ENCODE measurements at places on chromosomes 4 and X.
A peak's percentile ranks its signal among the peaks of the same experiment; 100 is the strongest.

DNA sequence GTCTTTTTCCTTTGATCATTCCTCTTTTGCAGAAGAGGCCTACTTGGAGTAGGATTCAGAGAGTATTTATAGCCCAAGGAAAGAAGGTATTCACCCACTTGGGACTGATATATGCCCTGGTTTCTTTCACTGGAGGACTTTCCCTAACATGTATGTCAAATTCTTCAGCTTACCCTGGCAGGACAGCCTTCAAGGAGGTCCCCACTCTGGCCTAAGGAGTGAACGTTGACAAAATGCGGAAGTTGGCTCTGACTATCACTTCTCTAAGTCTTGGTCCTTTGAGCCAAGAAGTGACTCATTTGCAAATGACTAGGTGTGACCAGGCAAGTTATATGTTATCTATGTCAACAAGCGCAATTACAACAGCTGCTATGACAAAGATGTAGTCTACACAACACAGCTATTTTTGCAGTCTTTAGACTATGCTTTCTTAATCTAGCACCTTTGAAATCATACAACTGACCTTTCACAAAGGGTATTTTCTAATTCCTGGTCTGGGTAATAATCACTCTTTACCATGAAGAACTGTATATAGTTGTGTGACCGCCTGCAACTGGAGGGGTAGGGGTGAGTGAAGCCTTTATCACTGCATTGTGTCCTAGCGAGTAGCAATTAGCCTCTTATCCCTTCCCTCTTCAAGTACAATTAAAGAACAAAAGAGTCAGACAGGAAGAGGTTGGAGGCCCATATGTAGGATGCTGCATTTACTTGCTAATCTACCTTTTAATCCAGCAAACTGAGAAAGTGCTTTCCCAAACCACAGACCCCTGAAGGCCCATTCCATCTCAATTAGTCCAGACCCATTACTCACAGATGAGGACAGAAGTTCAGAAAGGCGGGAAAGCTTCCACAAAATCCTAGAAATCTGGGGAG, 50.1 kb downstream of the RASGEF1B start:
- DNase-seq: peak; percentile 76

GRCh38 chr4:62344915-62345314, 1144.8 kb downstream of the ADGRL3 start:
- no peak for DNase-seq

- no peak for DNase-seq
These were observed 331.2 kb downstream of the PAPSS1 start for GRCh38 chr4:107388736-107389274.

DNA sequence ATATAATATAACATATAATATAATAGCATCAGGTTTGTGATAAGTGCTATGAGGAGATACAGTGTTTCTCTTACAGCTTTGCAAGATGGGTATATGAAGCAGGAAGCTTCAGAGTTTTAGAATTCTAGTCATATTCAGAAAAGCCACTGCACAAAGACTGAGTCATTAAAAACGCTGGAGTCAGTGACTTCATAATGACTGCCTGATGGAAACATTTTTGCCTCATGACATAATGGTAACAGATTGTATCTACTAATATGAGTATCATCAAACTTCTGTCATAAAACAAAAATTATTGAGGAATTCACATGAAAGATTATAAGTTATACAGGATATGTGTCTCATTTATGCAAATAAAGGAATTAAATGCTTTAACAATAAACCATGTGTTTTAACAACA, 46.8 kb downstream of the EPHA5 start:
- DNase-seq: no peak
